ENCODE measurements at places on chromosomes 16 and 17.

DNA sequence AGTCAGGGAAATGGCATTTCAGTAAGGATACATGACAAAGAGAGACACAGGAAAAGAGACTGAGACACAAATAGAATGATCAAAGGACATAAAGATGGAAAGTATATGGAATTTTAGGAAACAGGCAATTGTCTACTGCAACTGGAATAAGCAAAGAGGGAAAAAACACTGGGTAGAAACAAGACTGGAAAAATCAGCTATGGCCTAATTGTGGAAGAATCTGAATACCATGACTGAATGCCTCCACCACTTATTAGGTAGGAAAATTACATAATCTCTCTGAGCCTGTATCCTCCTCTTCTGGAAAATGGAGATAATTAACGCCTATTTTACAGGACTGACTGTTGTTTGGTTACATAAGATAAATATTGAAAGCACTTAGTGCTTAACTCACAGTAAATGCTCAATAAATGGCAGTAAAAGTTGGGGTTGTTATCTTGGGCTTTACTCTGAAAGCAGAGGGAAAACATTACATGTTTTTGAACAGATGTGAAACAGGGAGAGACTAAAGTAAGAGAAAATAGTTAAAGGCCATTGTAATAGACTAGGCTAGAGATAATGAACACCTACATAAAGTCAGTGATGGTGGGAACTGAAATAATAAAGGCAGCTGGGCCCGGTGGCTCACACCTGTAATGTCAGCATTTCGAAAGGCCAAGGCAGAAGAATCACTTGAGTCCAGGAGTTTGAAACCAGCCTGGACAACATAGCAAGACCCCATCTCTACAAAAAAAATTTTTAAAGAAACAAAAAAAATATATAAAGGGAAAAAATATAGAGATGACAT, 63.5 kb upstream of the C17orf78 start:
- no peak for DNase-seq

- DNase-seq: no peak
Observed at GRCh38 chr17:37086334-37086733, 137.6 kb downstream of the AATF start.

DNA sequence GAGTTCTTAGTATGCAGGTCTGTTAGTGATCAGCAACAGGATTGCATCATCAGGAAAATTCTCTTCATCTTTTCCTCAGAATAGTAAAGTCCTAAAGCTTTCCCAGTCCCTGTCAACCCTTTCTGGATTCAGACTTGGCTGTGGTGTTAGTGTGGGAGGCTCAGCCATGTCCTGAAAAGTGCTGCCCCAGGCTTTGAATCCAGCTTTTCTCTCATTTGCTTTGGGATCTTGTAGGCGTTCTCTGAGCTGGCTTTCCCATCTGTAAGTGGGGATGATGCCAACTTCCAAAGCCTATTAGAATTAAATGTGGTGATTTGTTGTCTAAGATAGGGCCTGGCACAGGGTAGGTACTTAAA, 3.0 kb downstream of the ALKBH5 start:
- no peak for DNase-seq

DNA sequence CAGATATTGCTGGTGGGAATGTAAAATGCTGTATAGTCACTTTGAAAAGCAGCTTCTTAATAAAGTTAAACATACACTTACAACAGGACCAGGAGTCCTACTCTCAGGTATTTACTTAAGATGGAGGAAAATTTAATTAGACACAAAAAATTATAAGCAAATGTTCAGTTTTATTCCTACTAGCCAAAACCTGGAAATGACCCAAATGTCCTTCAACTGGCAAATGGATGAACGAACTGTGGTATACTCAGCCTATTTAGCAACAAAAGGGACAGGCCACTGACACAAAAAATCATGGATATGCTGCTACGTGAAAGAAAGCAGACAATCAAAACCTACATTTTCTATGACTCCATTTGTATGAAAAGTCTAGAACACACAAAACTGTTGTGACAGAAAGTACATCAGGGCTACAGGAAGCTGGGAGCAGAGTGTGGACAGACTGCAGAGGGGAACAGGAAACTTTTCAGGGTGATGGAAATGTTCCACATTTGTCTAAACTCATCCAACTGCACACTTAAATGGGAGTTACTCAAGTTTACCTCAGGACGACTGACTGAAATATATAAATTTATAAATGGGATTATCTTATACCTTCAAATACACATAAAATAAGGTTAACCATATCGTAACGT, 49.3 kb upstream of the MNT start:
- DNase-seq: no peak
